ENCODE measurements at places on chromosomes 7 and 10. TPM values are rescaled to one million over a fixed set of nuclear protein-coding genes. Genes with fewer than 3 reads are reported as not detected.

DNA sequence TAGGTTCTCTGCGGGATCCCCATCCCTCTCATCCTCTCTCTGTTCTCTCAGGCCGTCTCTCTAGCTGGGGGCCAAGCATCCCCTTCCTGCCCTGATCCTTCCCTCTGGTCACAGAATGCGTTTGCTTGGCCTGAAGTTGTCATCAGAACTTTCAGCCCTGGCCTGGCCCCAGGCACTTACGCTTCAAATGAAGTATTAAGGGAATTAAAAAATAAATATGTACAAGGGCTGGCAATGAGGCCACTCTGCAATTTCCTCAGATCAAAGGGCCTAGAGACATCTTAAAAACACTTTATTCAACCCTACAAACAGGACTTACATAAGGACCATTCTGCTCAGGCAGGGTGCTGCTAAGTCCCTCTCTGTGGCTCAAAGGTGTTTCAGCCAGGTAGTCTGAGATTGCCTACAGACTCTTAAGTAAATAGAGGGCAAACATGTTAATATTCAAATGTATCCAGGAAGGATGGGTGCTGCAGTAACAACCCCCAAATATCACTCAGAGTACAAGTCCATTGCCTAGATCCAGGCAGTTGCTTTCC is 16.0 kb downstream of the SFTPD start:
- no peak for ATAC-seq

The CADPS2 gene
- total RNA-seq = not detected

The PTPN20 gene
- total RNA-seq = 0.22 TPM

GRCh38 chr7:115132096-115132495 is 210.2 kb downstream of the MDFIC start:
- ATAC-seq = no peak

- no peak for ATAC-seq
These were observed 69.5 kb downstream of the LMBR1 start for GRCh38 chr7:156823435-156823834.

- no peak for ATAC-seq
These were observed 2.5 kb upstream of the HABP2 start for GRCh38 chr10:113550365-113550764.

The NUTM2A gene
- 0.34 TPM for total RNA-seq

GRCh38 chr10:116240157-116240950 is 32.7 kb downstream of the GFRA1 start:
- no peak for ATAC-seq

DNA sequence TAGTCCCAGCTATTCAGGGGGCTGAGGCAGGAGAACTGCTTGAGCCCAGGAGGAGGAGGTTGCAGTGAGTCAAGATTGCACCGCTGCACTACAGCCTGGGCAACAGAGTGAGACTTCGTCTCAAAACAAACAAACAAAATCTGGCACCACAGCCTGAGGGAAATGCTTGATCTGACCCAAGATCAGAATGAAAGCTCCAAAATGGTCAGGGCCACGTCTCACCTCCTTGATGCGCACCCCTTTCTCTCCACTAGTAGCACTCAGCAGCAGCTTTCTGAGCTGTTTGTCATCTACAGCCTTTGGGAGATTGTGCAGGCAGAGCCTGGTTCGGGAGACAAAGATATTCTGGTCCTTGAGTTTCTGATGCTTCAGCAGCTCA is 22.7 kb downstream of the RBM28 start:
- ATAC-seq = no peak

Measured in activated T-helper 17 cell treated with anti-CD3 and anti-CD28 coated beads, Interleukin-2, amount 50 U/mL, for 72 hours (primary cell).